Left cardiac atrium (tissue), 4 donors: ENCODE measurements at places on chromosomes 2 and 18. TPM values are rescaled to one million over a fixed set of nuclear protein-coding genes. Genes with fewer than 3 reads are reported as not detected.

The IL1RL2 gene
- total RNA-seq = 1.4 TPM

The NT5C1B gene
- total RNA-seq = not detected

The DCC gene
- total RNA-seq = 0.03 TPM

The CNGA3 gene
- not detected for total RNA-seq

The NT5DC4 gene
- total RNA-seq = not detected

The CCDC178 gene
- total RNA-seq = 1.4 TPM

The AFF3 gene
- 22.8 TPM for total RNA-seq

The L3MBTL4 gene
- 19.1 TPM for total RNA-seq

The CD207 gene
- 0.24 TPM for total RNA-seq
